NCI-H526 treated with DMSO at 0.1 percent for 48 hours (cell line): ENCODE measurements at places on chromosomes 6 and 20.

- no peak for DNase-seq
These were observed 21.2 kb upstream of the SLC22A2 start for GRCh38 chr6:160279850-160280249.

GRCh38 chr20:61340157-61340556 lies 88.1 kb downstream of the CDH4 start:
- DNase-seq = no peak

- no peak for DNase-seq
These were observed 21.9 kb upstream of the CD2AP start for GRCh38 chr6:47455533-47456209.

- no peak for DNase-seq
These were observed 4.1 kb downstream of the ADAM33 start for GRCh38 chr20:3677733-3678132.

DNA sequence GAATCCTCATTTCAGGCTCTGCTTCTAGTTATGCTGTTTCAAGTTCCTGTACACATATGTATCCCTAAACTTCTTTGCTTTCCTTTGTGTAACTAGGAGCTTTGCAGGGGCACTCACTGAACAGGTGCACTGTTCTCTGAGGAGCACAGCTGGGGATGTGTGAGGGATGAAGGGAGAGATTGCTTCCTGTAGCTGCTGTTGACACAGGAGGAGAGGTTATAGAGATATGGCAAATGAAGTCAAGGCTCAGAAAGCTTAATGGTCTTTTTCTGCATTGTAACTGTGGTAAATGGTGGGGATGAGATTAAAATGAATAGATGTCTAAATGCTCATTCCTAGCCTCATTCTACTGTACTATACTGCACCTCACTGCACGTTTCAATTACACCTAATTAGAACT lies 454.3 kb downstream of the BTBD3 start:
- DNase-seq = peak; percentile 30

GRCh38 chr6:14765106-14765505 lies 480.8 kb upstream of the JARID2 start:
- DNase-seq = no peak

DNA sequence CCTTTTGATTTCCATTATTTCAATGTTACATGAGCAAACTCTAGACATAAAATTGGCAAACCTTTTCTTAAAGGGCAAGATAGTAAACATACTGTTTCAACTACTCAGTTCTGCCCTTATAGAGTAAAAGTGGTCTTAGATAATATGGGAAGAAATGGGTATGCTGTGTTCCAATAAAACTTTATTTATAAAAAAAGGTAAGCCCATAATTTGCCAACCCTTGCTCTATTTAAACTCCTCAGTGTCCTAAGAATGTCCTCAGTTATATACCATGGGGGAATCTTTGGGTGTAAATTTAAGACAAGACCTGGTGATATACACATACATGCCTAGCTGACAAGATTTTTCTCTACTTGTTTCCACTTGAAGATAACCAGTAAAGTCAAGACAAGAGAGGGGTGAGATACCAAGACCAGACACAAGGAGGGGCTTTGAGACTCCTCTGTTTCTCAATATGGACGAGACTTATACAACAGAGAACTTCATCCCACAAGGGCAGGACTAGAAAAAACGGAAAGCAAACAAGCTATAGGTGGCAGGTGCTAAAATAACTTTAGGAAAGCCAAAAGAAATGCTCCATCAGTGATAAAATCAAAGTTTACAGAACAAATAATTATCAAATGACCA lies 10.5 kb downstream of the SNX3 start:
- DNase-seq = no peak

GRCh38 chr20:53833333-53834061 lies 236.9 kb downstream of the BCAS1 start:
- DNase-seq = no peak

DNA sequence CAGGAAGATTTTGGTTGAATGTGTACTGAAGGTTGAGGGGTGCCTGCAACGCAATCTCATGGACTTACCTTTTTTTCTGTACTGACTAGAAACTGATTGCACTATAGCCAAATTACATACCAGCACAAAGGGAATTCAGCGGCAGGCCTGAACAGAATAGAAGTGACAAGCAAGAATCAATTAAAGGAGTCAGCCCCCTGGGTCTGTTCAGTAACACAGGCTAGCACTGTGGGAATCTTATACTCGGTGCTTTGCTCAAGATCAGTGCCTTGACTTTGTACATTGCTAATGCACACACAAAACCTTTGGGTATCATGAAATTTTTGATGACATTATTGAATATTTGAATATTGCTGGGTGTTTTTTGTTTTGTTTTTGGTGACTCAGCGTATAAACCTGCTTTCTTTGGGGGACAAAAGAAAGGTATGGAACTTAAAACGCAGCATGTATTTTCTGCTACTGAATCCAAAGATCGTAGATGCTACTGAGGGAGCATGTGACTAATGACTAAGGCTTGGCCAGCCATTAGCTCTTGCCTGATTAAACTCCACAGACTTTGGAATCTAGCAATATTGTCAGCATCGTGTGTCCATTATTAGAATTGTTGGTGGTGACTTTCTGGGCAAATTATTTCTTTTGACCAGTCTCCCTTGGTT lies 236.6 kb downstream of the ARID1B start:
- DNase-seq = no peak

- peak; percentile 63 for DNase-seq
These were observed 700 bp upstream of the LAMA5 start for GRCh38 chr20:62367633-62368391.

GRCh38 chr20:9329355-9330101 lies 184.9 kb upstream of the LAMP5 start:
- no peak for DNase-seq

DNA sequence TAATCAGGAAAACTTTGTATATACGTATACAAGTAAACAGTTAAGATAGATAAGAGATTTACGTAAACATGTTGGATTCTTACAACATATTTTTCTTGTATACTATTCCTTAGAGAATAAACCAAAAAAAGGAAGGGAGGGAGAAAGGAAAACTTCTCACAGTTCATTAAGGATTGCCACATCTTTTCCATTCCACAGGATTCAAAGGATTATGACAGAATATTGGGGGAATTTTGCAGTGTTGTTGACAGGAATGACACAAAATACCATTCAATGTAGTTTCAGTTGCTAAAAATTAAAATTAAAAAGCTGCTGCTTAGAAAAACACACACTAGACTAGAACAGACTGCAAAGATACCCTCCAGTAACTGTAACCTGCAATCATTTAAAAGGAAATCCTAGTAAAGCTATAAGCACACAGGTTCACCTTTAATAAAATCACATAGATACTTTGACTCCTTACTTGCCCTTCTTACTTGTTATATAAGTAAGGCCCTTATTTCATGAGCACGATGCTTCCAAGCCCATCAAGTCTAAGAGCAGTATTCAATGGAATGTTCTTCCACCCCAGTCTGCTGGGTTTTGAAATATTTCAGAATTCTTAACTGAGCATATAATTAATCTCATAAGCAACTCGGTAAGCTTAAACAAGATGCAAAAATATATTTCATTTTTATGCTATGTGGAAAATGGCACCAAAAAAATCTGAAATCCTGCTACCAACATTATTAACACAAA lies 107.8 kb downstream of the SMLR1 start:
- no peak for DNase-seq

DNA sequence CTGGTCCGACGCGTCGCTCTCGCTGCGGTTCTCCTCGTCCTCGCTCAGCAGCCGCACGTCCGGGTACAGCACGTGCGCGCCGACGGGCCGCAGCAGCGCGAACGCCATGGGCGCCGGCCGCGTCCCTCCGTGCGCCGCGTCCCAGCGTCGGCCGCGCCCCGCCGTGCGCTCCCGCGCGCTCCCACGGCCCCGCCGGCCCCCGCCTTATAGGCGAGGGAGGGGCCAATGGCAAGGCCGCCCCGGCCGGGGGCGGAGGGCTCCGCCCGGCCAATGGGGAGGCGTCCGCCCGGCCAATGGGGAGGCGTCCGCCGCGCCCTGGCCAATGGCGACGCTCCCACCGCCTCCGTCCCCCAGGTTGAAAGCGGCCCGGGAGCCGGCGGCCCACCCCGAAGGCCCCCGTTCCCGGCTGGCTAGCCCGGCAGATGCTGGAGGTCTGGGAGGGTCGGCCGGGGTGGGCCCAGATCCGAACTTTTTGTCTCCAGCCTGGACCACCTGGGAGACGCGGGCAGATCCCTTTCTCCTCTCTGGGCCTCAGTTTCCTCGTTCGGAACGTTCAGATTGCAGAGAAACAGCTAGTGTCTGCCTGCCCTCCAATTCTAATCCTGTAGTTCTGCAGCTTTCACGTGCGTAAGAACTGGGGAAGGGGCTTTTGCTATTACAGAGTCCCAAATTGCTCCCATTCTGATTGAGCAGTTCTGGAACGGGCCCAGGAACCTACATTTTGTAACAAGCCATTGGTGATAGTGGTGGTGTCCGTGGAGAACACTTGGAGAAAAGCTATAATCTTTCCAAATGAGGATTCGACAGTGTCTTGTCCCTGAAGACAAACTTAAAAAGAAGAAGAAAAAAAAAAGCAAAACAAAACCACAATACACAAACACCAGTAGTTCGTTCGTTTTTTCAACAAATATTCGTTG lies at the start of gene TCF15:
Gene TCF15, minus strand, starts transcription at position 180 of the 917 bp plus-strand sequence. Its CDS starts 72 bp downstream, at position 108.
- DNase-seq = peak; percentile 8

GRCh38 chr6:28291573-28291972 lies 10.2 kb downstream of the PGBD1 start:
- DNase-seq = no peak

- no peak for DNase-seq
These were observed 343.4 kb downstream of the SMOC2 start for GRCh38 chr6:168784426-168784825.

DNA sequence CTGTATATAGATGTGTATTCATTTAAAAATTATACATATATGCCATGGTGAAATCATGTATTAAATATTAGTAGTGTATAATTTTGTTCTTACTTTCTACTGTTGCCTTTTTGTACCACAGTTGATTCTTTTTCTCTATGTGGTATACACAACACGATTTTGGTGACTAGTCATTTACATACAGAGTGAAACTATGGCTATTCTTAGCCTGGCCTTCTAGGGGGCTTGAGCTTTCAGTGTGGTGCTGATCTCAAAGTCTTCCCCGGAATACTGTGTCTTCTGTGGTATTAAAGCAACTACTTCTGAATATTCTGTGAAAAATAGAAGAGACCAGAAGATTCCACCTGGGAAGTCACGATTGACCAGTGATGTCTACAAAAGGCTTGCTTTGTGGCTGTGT lies 301.9 kb downstream of the UTRN start:
- DNase-seq = no peak

DNA sequence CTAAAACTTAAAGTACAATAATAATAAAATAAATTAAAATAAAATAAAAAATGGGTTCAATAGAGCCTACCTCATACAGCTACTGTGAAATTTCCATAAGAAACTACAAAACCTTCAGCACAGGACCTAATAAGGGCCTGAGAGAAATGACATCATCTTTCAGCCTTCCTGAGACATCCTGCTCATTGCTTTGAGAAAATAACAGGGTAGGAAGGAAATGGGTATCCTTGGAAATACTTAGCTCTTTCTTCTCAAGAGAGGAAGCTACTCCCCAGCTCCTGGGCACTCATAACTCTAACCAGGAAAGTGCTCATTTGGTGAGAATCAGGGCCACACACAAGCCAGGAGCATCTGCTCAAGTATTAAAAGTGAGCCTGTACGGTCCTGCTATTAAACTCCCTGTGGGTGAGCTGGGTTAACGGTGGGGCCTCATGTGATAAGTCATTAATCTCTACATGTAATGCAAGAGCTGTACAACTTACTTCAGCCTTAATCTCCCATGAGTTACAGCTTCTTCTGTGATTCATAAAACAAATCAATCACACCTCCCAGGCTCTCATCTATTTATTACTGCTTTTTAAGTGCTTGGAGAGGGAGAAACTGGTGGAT lies 141.4 kb downstream of the MAFB start:
- no peak for DNase-seq

- DNase-seq = no peak
These were observed 108.5 kb downstream of the UNC5CL start for GRCh38 chr6:40930555-40930954.

- no peak for DNase-seq
These were observed 156.5 kb downstream of the BTBD3 start for GRCh38 chr20:12074111-12074655.

DNA sequence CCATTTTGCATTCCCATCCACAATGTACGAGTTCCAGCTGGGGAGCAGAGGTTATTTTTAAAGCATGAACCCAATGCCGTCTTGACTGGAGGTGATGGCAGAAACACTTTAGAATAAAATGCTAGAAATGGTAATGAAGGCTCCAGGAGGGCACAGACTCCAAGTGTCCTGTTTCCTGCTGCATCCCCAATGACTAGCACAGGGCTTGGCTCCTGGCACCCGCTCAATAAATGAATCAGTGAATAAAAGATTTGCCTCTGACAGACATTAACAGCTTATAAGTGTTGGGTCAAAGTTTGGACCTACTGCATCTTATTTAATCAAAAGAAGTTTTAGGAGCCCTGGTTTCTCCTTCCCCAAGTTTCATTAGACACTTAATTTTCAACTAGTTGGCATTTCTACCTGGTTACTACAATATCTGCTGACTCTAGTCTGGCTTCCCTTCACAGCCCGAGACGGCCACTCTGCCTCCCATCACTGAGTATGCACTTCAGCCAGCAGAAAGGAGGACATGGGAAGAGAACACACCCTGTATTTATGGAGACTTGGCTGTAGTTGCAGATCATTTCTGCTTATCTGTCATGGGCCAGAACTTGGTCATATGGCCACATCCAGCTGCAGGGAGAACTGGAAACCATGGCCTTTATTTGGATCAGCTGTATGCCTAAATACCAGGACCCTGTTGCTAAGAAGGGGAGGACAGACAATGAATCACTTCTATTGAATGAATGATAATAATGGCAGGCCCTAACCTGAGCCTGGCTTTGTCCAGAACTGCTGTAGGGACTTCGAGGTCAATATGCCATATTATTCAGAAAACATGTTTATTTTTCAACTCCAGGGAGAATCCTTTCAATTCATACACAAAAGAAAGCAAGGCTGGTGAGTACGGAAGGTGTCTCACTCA lies 63.1 kb downstream of the TTI1 start:
- DNase-seq = no peak

DNA sequence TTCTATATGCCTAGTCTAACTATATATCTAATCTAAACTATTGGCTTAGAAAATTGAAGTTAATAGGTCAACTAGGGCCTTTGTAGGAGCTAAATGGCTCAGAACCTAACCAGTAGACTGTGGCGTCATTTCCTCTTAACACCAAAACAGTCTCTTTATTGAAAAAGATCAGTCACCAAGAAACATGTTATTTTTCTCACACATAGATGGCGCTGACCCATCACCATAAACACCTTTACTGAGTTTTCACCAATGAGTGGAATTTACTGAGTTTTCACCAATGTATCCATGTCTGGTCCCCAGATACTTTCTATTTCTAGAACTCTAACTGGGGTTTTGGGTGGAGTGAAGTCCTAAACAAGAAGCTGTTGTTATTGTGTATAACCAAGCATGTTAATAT lies 636.0 kb downstream of the BCKDHB start:
- DNase-seq = peak; percentile 41
